Esophagus squamous epithelium (tissue), 5 donors: ENCODE measurements at places on chromosomes 4 and X. TPM values are rescaled to one million over a fixed set of nuclear protein-coding genes. Genes with fewer than 3 reads are reported as not detected.

- H3K27ac ChIP-seq, result no peak overlapping the region
- peaks cover 6% of the 10 kb centered on the region for H3K4me1 ChIP-seq
- H3K4me3 ChIP-seq, result no peak overlapping the region
- no peaks in the 10 kb centered on the region for H3K36me3 ChIP-seq
Measured at GRCh38 chrX:129925305-129926092, 19.5 kb downstream of the UTP14A start.

GRCh38 chr4:171288816-171289432 is 524.3 kb upstream of the GALNTL6 start:
- H3K27ac ChIP-seq, result no peak overlapping the region
- no peak for DNase-seq
- no peaks in the 10 kb centered on the region for H3K27me3 ChIP-seq
- no peak overlapping the region for H3K4me3 ChIP-seq
- no peaks in the 10 kb centered on the region for H3K36me3 ChIP-seq

The CRMP1 gene
- not detected for total RNA-seq

- DNase-seq, result no peak
- no peak overlapping the region for H3K4me3 ChIP-seq
- no peaks in the 10 kb centered on the region for H3K27me3 ChIP-seq
Measured at GRCh38 chrX:115266300-115266699, 23.2 kb upstream of the LUZP4 start.

GRCh38 chrX:72621625-72622485 is 49.2 kb upstream of the HDAC8 start:
- H3K4me1 ChIP-seq, result no peaks in the 10 kb centered on the region
- H3K27ac ChIP-seq, result peak overlapping the region; percentile 60
- no peak for DNase-seq
- no peaks in the 10 kb centered on the region for H3K36me3 ChIP-seq
- no peak overlapping the region for H3K4me3 ChIP-seq

The EVC2 gene
- total RNA-seq, result 5.1 TPM

GRCh38 chrX:49186125-49187027 is at the start of gene PRICKLE3:
PRICKLE3 (minus strand) TSS chrX:49186373; CDS start chrX:49186297, 76 bp downstream.
- H3K36me3 ChIP-seq, result peaks cover 6% of the 10 kb centered on the region
- peaks cover 5% of the 10 kb centered on the region for H3K4me1 ChIP-seq
- DNase-seq, result peak; percentile 9
- peak within 1 kb of the TSS; percentile 88 for H3K27ac ChIP-seq
- no peaks in the 10 kb centered on the region for H3K27me3 ChIP-seq

The NHS gene
- total RNA-seq, result 3.4 TPM

DNA sequence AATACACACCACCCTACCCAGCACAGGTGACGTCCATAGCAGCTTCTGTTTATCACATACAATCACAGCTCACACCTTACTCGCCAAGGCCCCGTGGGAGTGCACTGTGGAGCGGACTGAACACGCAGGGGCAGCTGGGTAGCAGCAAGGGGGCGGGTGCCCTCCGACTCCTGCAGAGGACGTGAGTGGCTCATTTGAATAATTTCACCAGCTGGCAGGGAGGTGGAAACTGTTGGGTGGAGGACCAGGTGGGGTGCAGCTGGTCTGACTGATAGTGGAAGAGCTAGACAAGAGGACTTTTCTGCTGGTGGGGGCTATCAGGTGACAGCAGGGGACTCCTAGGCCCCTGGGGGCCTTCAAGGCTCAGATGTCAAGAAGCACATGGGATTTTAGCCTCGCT is 16.3 kb downstream of the MAN2B2 start:
- no peaks in the 10 kb centered on the region for H3K4me1 ChIP-seq
- no peaks in the 10 kb centered on the region for H3K36me3 ChIP-seq
- no peak overlapping the region for H3K4me3 ChIP-seq
- H3K27me3 ChIP-seq, result no peaks in the 10 kb centered on the region

GRCh38 chr4:5636766-5637670 is 71.3 kb downstream of the EVC2 start:
- H3K36me3 ChIP-seq, result no peaks in the 10 kb centered on the region
- DNase-seq, result no peak
- H3K27me3 ChIP-seq, result no peaks in the 10 kb centered on the region
- no peak overlapping the region for H3K27ac ChIP-seq
- no peak overlapping the region for H3K4me3 ChIP-seq

The XK gene
- 3.0 TPM for total RNA-seq

GRCh38 chr4:165302658-165303057 is 24.8 kb upstream of the MSMO1 start:
- H3K36me3 ChIP-seq, result peaks cover 2% of the 10 kb centered on the region
- no peak for DNase-seq
- H3K27me3 ChIP-seq, result no peaks in the 10 kb centered on the region
- no peaks in the 10 kb centered on the region for H3K4me1 ChIP-seq
- H3K4me3 ChIP-seq, result no peak overlapping the region

DNA sequence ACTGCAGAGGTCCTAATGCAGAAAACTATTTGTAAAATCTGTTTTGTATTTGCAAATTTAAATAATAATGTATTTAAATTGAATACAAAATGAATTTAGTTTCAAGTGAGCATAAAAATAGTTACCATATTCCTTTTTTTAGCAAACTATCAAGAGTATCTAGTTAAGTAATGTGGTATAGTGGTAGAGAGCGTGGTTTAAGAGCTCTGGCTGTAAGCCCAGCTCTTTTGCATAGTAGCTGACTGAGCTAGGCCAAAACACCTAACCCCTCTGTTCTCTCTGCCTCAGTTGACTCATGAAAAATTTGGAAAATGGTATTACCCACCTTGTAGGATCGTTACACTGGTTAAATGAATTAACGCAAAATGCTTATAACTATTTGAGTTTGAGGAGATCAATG is 18.1 kb upstream of the ADAD1 start:
- no peak for DNase-seq
- H3K36me3 ChIP-seq, result peaks cover 77% of the 10 kb centered on the region
- H3K4me1 ChIP-seq, result no peaks in the 10 kb centered on the region
- no peak overlapping the region for H3K4me3 ChIP-seq

DNA sequence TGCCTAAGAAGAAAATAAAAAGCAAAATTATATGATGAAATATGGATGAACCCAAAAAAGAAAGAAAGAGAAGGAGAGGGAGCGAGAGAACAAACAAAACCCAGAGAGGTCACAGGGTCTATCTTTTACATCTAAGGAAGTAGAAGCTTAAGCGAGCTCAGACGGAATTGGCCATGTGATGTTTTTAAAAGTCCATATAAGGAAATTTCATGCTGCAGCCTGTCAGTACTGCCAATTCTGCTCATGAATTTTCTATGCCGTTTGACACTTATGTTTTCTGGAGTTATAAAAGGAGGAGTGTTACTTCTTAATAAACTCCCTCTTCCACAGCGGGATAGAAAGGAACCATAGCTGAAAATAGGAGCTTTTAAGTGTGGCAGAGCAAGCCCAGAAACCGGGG is 32.9 kb upstream of the DCX start:
- H3K4me1 ChIP-seq, result no peaks in the 10 kb centered on the region
- no peak for DNase-seq
- no peaks in the 10 kb centered on the region for H3K36me3 ChIP-seq

GRCh38 chrX:146238173-146238572 is 420.5 kb downstream of the SLITRK2 start:
- no peaks in the 10 kb centered on the region for H3K27me3 ChIP-seq
- H3K27ac ChIP-seq, result no peak overlapping the region
- DNase-seq, result no peak
- H3K4me1 ChIP-seq, result no peaks in the 10 kb centered on the region

DNA sequence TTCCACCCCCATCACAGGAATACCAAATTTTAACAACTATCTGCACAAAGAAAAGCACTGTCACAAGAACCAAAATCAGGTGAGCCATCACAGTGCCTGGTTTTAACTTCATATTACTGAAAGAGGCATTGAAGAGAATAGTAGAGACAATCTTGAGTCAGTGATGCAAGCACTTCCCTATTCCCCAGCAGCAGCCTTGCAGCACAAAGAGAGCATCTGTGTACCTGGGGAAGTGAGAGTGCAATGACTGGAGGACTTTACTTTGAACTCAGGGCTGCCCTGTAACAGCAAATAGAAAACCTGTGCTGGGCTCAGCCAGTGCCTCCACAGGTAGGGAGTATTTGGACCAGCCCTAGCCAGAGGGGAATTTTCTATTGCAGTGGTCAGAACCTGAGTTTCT is 361.8 kb downstream of the TEX13C start:
- no peaks in the 10 kb centered on the region for H3K27me3 ChIP-seq
- H3K27ac ChIP-seq, result no peak overlapping the region
- no peak overlapping the region for H3K4me3 ChIP-seq
- no peaks in the 10 kb centered on the region for H3K36me3 ChIP-seq

GRCh38 chr4:154617820-154618317 is 5.4 kb upstream of the FGG start:
- H3K36me3 ChIP-seq, result no peaks in the 10 kb centered on the region
- H3K27me3 ChIP-seq, result no peaks in the 10 kb centered on the region
- no peak overlapping the region for H3K27ac ChIP-seq

The SPIN2A gene
- 0.19 TPM for total RNA-seq

- no peak overlapping the region for H3K27ac ChIP-seq
- H3K36me3 ChIP-seq, result no peaks in the 10 kb centered on the region
- DNase-seq, result no peak
- no peaks in the 10 kb centered on the region for H3K4me1 ChIP-seq
Measured at GRCh38 chr4:42781315-42781714, 111.2 kb upstream of the GRXCR1 start.

The FAM114A1 gene
- 71.5 TPM for total RNA-seq

- H3K27ac ChIP-seq, result no peak overlapping the region
- no peaks in the 10 kb centered on the region for H3K4me1 ChIP-seq
- no peaks in the 10 kb centered on the region for H3K27me3 ChIP-seq
- H3K4me3 ChIP-seq, result no peak overlapping the region
Measured at GRCh38 chrX:22109442-22109841, 77.3 kb downstream of the PHEX start.

The DHX15 gene
- 74.1 TPM for total RNA-seq

GRCh38 chr4:116361790-116362189 is 723.6 kb downstream of the TRAM1L1 start:
- no peak overlapping the region for H3K4me3 ChIP-seq
- no peaks in the 10 kb centered on the region for H3K4me1 ChIP-seq
- no peaks in the 10 kb centered on the region for H3K36me3 ChIP-seq
- H3K27me3 ChIP-seq, result no peaks in the 10 kb centered on the region

- no peak for DNase-seq
- H3K27ac ChIP-seq, result no peak overlapping the region
- no peak overlapping the region for H3K4me3 ChIP-seq
- H3K36me3 ChIP-seq, result no peaks in the 10 kb centered on the region
Measured at GRCh38 chrX:7110821-7111276, 36.7 kb upstream of the STS start.

GRCh38 chrX:130196466-130196865 is 24.7 kb downstream of the RAB33A start:
- DNase-seq, result no peak
- no peaks in the 10 kb centered on the region for H3K4me1 ChIP-seq
- H3K27me3 ChIP-seq, result no peaks in the 10 kb centered on the region
- no peak overlapping the region for H3K27ac ChIP-seq
- no peak overlapping the region for H3K4me3 ChIP-seq

The USP17L28 gene
- not detected for total RNA-seq

- DNase-seq, result no peak
- H3K4me3 ChIP-seq, result no peak overlapping the region
- H3K27me3 ChIP-seq, result no peaks in the 10 kb centered on the region
- H3K36me3 ChIP-seq, result no peaks in the 10 kb centered on the region
- H3K27ac ChIP-seq, result no peak overlapping the region
Measured at GRCh38 chr4:173343832-173344397, 9.8 kb upstream of the HMGB2 start.

The SATL1 gene
- not detected for total RNA-seq

GRCh38 chrX:137858106-137858505 is 292.2 kb downstream of the ZIC3 start:
- H3K27ac ChIP-seq, result no peak overlapping the region
- H3K27me3 ChIP-seq, result no peaks in the 10 kb centered on the region
- no peaks in the 10 kb centered on the region for H3K36me3 ChIP-seq
- no peaks in the 10 kb centered on the region for H3K4me1 ChIP-seq
- no peak for DNase-seq

DNA sequence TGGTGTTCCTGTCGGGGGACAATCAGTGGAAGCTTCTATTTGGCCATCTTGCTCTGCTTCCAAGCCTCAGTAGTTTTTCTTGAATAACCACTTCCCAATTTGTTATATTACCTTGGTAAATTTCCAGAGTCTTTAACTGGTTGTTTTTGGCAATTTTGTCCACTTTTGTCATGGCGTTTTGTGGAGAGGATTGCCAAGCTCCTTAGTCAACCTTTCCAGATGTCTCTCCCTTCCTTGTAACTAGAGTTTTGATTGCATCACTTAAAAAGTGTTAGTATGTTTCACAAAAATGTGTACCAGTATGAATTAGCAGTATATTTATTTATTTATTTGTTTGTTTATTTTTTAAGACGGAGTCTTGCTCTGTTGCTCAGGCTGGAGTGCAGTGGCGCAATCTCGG is 15.8 kb upstream of the UXT start:
- no peaks in the 10 kb centered on the region for H3K36me3 ChIP-seq
- DNase-seq, result no peak
- H3K27ac ChIP-seq, result no peak overlapping the region
- no peak overlapping the region for H3K4me3 ChIP-seq
- no peaks in the 10 kb centered on the region for H3K4me1 ChIP-seq
- H3K27me3 ChIP-seq, result no peaks in the 10 kb centered on the region

- no peak overlapping the region for H3K27ac ChIP-seq
- H3K4me3 ChIP-seq, result no peak overlapping the region
- H3K4me1 ChIP-seq, result peaks cover 10% of the 10 kb centered on the region
- no peak for DNase-seq
Measured at GRCh38 chrX:15679246-15679645, 14.6 kb upstream of the CLTRN start.

The FGFRL1 gene
- total RNA-seq, result 5.4 TPM

The CNKSR2 gene
- total RNA-seq, result 0.57 TPM

DNA sequence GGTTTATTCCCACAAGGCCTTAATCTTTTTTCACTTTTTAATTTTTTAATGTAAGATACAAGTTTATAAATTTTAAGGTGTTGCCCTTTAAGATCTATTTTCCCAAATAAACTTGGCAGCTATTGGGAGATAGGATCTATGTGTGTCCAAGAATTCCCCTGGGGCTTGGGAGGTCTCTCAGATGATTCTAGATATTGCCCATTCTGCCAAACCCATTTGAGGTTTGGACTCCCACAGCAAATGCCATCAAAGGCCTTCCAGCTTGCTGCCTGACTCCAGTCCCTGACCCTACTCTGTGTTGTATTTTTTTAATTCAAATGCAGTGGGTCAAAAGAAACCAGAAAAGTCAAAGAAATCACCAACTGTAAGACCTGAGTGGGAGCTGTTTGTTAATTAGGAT is 120.0 kb upstream of the CHRDL1 start:
- no peaks in the 10 kb centered on the region for H3K27me3 ChIP-seq
- H3K27ac ChIP-seq, result no peak overlapping the region
- H3K4me3 ChIP-seq, result no peak overlapping the region
- no peak for DNase-seq

The GPR50 gene
- total RNA-seq, result 0.18 TPM

DNA sequence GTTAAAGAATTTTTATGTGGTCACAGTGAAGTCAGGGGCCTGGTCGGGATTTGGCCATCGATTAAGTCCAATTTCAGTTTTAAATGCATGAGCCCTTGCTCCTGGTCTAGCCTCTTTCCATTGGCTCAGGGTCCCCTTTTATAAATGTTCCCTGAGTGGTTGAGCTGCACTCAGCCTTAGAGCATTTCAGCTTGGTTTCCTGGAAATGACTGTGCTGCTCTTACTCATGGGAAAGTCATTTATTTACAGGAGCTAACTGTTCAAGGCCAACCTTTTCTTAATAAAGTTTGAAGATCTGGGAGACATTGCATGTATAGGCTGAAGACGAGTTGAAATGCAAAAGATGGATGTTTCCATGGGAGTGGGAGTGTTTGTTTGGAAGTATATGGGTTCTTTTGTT is 98.8 kb upstream of the CLNK start:
- H3K4me3 ChIP-seq, result no peak overlapping the region
- no peak for DNase-seq
- no peaks in the 10 kb centered on the region for H3K36me3 ChIP-seq
- H3K27ac ChIP-seq, result no peak overlapping the region
- no peaks in the 10 kb centered on the region for H3K4me1 ChIP-seq

The STK32B gene
- total RNA-seq, result 3.2 TPM

The SNCA gene
- 1.6 TPM for total RNA-seq
